ENCODE measurements at places on chromosomes 16 and 17.

DNA sequence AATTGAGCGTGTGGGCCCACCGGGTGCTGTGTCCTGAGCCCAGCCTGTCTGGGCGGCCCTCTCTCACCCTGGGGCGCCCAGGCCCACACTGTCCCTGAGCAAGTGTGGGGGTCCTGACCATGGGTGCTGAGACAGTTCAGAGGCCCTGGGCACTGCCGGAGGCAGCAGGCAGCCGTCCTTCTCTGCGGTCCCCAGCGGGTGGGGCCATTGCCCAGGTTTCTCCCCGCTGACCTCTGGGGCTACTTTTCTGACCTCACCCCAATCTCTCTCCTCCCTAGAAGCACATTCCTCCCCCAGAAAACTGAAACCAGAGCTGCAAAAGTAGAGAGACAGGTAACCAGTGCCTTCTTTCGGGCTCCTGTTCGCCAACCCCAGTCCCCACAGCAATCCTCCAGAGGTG is 36.0 kb upstream of the PVALEF start:
- DNase-seq: no peak

DNA sequence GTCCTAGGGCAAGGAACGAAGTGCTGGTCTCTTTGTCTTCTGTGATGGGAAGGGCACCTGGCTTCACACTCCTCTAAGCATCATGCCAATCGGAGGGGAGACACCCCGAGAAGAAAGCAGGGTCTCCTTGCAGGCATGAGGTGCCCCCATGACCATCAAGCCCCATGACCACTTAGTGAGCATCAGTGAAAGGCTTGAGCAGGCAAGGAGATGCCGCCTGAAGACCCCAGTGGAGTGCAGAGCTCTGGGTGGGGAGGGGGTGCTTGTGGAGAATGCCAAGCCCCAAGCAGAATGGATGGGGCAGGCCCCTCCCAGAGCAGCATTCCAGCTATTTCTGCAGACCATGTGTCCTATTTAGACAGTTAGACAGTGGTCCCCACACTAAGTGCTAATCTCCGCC is 232.7 kb upstream of the TNRC6C start:
- DNase-seq: no peak

DNA sequence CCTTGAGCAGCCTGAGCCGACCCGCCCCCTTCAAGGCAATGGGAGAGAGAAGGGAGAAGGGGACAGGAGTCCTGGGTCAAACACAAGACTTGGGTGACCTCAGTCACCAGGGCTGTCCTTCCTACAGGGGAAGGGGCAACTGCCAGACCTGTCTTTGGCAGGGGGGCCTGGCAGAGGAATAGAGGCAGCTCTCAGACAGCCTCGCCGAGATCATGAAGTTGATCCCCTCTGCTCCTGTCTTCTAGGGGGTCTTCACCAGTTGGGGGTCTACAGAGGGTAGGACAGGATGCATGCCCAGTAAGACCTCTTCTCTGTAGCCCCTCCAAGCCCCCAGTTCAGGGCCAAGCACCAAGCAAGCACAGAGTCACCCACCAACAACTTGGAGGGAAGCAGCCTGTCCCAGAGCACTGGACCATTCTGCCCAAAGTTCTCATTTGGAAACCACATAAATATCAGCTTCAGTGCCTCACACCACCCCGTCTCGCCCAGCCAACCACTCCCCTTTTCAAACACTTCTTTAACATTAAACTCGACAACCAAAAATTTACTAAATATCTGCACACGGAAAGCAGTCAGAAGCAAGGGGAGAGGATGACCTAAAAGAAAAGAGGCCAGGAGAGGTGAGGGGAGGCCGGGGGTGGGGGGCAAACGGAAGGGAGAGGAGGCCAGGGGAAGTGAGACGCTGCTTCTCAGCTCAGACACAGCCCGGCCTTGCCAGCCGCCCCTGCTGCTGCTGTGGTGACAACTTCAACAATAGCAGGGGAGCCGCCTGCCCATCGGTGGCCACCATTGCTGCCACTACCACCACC is 7.7 kb downstream of the DOK4 start:
- no peak for DNase-seq

DNA sequence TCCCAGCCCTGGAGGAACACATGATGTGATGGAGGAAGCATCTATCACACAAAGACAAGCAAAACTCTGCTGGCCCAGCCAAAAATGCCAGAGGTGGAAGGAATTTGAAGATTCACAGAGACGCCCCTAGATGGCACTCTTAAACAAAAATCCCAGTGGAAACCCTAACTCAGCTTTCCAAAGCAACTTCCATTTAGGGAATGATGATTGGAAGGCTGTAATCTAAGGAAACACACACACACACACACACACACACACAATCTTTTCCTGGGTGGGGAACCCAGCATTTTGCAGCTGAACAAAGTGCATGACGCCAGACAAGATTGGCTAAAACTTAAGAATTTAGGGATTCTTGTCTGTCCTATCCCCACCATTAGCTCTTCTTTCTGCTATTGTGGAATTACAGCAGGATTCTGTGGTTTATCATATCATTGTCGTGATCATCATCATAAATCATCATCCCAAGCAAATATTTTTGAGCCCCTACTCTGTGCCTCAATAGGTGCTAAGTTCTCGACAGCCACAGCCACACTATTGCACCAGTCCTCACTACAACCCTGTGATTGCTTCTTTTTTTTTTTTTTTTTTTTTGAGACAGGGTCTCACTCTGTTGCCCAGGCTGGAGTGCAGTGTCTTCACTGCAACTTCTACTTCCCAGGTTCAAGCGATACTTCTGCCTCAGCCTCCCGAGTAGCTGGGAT is 1.6 kb upstream of the LDAF1 start:
- peak; percentile 50 for DNase-seq

DNA sequence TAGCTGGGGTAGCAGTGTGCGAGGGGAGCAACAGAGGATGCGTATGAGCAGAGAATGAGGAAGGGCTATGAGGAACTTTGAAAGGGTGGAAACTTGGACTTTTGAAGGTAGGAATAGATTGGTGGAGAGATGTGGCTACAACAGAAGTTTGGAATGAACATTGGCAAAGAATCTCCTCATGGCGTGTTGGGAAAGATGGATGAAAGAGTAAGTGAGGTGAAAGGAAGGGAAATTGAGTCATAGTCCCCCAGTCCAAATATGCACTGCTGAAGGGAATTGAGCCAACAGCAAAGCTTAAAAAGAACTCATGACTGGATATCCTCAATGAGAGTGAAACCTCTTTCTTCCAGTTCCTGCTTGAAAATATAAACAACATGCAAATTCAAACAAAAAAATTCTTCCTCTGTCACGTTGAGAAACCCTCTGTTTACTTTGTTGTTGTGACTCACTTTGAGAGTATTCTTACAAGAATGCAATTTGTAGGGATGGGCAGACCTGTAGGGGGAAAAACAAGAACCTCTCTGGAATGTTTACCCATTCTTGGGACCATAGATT is 313.2 kb upstream of the KCNJ16 start:
- no peak for DNase-seq

All from left renal cortex interstitium (tissue), 4 donors.